Stimulated activated CD8-positive, alpha-beta memory T cell treated with anti-CD3 and anti-CD28 coated beads, Interleukin-15, amount 100 ng/mL, for 24 hours (primary cell): ENCODE measurements at places on chromosomes 7 and 10.

GRCh38 chr7:100155553-100156317, 2.8 kb downstream of the TRAPPC14 start:
- no peak for DNase-seq

GRCh38 chr10:131452926-131453720, 141.6 kb upstream of the TCERG1L start:
- DNase-seq = no peak

- DNase-seq = no peak
Measured at GRCh38 chr7:74579800-74580685, 77.5 kb upstream of the GTF2I start.

GRCh38 chr7:38373155-38373554, 99.7 kb upstream of the TARP start:
- no peak for DNase-seq

DNA sequence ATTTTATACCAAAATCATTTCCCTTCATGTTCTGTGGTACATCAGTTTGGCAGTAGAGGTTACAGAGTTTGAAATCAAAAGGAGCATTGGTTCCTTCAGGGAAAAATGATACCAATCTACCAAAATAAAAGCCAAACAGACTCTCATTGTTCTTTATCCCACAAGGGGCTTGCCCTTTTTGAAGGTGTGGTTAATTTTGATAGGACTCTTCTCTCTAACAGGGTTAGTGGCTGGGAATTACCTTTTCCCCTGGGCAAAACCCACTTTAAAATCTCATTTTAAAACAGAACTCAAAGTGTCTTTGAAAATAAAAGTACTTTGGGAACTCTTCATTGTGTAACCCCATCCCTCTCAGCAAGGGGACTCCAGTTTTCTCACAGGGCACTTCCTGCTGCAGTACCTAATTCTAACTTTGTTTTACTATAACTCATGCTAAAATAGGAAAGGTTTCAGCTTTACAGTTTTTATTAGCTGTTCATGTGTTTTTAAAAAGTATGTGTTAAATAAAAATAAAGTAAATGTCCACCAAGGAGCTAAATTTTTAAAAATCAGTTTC, 30.6 kb downstream of the SMNDC1 start:
- DNase-seq = no peak

DNA sequence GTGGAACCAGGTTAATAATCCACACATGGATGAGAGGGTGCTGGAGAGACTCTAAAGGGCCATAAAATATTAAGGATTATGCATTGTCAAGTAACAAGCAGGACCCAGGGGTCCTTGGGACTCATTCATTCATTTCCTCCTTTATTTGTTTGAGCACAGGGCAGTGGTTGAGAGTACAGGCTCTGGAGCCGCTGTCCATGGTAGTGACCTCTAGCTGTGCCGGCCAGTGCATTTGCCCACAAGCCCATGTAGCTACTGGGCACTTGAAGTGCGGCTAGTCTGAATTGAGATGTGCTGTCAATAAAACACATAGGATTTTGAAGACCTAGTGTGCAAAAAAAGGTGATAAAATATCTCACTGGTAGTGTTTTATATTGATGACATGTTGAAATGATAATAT, 137.6 kb downstream of the C10orf105 start:
- no peak for DNase-seq

DNA sequence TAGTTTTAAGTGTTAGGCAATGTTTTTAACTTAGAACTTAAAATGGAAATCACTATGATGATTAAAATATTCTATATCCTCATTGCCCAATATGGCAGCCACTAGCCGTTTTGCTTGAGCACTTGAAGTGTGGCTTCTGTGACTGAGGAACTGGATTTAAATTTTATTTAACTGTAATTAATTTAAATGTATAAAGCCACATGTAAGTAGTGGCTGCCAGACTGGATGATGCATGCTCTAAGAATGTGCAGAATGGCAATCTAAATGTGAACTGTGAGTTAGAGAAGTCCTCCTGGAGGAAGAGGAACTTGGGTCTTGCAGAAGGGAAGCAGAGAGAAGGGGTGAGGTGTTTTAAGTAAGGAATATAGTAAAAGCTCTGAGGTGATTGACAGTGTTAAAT, 451.4 kb downstream of the SUGCT start:
- DNase-seq = no peak

DNA sequence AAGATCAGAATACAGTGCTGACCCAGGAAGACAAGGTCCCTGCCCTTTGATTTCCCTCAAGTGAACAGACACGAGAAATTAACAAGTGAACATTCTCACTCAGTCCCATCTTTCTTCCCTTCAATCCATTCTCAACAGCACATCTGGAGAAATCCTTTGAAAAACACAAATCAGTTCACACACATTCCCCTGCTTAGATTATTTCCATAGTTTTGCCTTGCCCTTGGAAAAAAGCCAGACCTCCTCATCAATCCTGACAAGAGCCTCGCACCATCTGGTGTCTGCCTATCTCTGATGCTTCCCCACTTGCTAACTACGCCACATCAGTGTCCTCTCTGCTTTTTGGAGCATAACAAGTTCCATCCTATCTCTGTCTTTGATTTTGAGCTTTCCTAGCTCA, 94.4 kb upstream of the KIAA1217 start:
- no peak for DNase-seq

DNA sequence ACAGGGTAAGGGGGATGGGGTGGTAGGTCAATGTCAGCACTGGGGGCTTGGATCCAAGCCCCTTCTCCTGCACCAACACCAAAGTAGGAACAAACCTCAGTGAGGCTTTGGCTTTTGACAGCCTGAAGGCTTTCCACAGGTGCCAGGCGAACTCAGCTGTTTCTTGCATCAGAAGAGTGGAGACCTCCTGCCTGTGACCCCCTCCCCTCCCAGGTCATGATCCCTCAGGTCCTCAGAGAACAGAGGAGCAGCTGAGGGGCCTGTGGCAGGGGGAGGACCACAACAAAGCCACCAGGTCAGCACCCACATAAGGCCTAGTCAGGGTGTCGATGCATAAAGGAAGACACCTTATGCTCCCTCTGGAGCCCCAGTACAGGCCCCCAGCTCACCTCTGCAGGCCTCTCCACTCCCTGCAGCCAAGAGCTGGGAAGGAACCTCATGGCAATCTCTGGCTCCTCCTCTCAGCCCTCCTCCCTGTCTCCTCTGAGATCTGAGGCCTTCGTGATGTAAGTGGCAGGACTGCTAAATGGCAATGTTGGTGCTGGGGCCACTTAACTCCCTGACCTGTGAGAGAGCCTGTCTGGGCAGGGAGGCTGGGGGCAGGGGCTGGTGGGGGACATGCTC, 19.1 kb upstream of the PRRT4 start:
- no peak for DNase-seq

DNA sequence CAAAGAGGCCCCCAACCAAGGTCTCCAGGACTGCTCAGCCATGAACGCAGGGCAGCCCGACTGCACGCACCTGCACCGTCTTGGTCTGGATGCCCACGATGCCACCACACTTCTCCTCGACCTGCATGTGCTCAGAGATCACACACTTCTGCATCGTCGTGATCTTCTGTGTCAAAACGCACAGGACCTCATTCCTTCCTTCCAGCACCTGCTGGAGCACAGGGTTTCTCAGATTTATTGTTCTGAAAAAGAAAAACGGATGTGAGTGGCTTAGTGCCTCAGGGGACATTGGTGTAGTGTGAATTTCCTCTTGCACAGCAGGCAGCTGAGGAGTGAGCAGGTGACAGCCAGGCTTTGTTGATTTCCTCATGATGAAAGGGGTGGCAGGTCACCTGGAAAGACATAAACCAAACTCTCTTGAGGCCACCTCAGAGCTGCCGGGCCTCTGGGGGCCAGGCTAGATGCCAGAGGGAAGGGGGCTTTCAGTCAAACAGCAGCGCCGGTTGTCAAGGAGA, 38.2 kb downstream of the GSDME start:
- no peak for DNase-seq
